ENCODE measurements at places on chromosomes 11 and 22.

DNA sequence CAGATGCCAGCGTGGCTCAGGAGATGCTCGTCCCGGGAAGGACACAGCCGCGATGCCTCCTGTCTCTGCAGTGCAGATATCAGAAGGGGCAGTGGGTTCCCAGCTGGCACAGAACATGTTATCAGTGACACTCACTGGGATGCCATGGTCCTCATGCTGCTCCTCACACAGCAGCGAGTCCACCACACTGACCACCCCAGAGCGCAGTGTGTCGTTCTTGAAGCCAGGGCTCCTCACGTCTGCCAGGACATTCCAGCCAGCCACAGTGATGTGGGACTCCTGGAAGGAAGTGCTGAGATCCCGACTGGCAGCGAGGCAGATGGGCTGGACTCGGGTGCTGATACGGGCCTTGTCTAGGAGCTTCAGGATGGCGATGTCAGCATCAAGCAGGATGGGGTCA lies 13.1 kb upstream of the SLC1A2 start:
- DNase-seq: no peak

GRCh38 chr22:37126383-37126782 lies 16.9 kb upstream of the TMPRSS6 start:
- no peak for DNase-seq

DNA sequence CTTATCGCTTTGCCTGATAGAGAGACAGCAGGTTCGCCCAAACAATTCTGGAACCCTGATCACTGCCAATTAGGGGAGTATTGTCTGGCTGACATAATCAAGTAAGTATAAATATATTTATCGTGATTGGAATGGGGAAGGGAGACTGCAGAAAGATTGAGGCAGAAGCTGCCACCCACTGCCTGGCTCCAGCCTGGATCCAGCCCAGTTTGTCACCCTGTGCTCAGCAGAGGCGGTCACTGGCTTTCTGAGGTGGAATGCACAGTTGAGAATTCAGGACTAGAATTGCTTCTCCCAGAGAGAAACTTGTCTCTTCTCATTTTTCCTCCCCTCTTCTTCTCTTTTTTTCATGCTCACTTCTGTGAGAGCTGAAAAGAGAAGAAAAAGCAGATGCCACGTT lies 25.9 kb downstream of the GRAP2 start:
- no peak for DNase-seq

- DNase-seq: no peak
Observed at GRCh38 chr11:29318134-29318845, 698.5 kb downstream of the KCNA4 start.

Measured in activated naive CD8-positive, alpha-beta T cell treated with anti-CD3 and anti-CD28 coated beads, Interleukin-2, amount 50 U/mL, for 16 hours (primary cell).